Activated T-cell treated with anti-CD3 and anti-CD28 coated beads, Interleukin-2, amount 50 U/mL, for 4 hours (primary cell): ENCODE measurements at places on chromosomes 4 and X. TPM values are rescaled to one million over a fixed set of nuclear protein-coding genes. Genes with fewer than 3 reads are reported as not detected.

Gene VEGFD
- total RNA-seq = not detected

- no peak for DNase-seq
Observed at GRCh38 chrX:36861601-36862000, 146.6 kb upstream of the FAM47C start.

- no peak for DNase-seq
Observed at GRCh38 chrX:130081421-130082045, 28.8 kb downstream of the ELF4 start.

GRCh38 chr4:150938417-150938816, 76.7 kb downstream of the LRBA start:
- no peak for DNase-seq

DNA sequence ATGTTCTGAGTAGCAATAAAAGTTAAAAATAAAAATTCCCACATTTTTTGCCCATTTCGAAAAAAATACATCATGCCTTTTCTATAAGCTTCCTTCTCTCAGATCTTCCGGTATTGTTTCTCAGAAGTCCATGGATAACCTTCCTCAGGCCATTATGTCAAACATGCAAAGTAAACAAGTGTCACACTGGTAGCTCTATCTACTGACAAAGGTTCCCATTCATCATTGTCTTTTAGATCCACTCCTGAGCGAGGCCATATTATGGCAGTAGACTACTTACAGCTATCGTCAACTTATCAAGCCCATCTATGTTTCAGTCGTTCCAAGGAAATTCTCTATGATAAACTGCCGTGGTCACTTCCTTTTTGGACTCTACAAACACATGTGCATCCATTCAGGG, 1068.2 kb downstream of the GLUD2 start:
- no peak for DNase-seq

DNA sequence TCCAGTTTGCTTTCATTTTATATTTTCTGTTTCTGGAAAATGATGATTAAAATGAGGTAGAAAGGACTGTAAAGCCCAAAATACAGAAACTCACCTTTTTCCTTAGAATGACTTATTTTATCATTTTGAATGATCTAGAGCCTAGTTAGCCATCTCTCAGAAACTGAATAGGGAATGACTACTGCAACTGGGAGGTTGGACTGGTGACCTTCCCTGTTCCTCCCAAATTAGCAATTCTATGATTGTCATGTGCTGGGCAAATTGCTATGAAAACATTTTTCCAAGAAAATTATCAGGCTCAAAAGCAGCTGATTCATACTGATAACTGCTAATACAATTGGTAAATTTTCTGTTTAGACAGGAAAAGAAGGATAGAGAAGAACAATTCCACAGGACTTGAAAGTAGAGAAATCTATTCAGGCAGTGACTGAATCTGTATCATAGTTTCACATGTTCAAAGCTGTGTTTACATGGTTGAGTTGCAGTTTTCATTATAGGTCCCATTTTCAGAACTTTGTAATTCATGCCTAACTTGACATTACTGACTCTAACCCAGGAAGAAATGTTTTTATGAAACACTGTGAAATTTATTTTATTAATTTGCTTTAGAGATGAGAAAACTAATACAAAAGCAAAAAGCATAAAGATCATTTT, 43.4 kb upstream of the SEC24B start:
- DNase-seq = no peak

DNA sequence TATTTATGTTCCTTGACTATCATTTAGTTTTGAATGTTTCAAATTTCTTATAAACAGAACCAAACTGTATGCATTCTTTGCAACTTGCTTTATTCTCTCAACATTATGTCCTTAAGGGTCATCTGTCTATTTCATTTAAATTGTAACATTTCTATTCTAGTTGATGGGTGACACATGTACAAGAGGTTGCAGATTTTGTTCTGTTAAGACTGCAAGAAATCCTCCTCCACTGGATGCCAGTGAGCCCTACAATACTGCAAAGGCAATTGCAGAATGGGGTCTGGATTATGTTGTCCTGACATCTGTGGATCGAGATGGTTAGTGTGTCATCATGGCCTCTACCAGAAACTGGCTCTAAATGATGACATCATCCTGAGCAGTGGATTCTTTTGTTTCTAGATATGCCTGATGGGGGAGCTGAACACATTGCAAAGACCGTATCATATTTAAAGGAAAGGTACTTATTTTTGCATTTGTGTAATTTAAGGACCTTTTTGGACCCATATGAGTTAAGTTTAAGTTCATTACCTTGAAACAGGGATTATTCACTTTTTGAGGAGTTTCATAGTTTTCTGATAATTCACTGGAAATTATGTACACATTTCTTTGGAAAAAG, 6.1 kb downstream of the LIAS start:
- DNase-seq = no peak

Gene ASMT
- total RNA-seq = not detected

DNA sequence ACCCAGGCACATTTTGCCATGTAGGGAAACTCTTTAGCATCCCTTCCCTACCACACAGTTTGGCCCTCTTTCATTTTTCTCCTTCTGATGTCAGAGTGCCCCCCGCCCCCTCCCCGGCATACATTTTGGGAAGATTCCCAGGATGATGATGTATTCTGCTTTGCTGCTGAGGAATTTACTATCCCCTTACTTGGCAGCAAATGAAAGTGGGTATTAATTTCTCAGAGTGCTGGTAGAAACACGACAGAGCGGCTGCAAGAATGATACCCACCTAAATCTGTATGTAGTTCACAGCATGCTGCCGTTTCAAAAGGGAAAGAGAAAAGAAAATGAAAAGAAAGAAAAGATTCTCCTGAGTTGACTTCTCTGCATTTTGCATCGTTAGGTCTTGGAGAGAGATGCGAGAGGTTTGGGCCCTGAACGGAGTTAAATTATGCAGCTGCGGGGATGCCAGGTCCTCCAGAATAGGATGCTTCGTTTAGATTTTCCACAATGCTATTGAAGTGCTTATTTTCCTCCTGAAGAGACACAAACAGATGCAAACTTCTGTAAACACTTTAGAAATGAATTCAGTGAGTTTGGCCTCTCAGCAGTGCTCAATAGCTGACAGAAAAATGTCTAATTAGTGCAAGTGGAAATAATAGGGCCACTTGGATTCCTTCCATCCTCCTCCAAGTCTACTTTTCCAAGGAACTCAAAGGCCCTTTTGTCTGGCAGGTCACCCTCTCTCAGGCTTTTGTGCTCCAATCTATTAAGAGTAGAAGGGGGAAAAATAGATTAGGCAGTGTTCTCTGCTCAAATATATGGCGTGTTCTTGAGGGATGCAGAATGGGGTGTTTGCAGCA, 106.2 kb downstream of the ALPK1 start:
- DNase-seq = no peak

DNA sequence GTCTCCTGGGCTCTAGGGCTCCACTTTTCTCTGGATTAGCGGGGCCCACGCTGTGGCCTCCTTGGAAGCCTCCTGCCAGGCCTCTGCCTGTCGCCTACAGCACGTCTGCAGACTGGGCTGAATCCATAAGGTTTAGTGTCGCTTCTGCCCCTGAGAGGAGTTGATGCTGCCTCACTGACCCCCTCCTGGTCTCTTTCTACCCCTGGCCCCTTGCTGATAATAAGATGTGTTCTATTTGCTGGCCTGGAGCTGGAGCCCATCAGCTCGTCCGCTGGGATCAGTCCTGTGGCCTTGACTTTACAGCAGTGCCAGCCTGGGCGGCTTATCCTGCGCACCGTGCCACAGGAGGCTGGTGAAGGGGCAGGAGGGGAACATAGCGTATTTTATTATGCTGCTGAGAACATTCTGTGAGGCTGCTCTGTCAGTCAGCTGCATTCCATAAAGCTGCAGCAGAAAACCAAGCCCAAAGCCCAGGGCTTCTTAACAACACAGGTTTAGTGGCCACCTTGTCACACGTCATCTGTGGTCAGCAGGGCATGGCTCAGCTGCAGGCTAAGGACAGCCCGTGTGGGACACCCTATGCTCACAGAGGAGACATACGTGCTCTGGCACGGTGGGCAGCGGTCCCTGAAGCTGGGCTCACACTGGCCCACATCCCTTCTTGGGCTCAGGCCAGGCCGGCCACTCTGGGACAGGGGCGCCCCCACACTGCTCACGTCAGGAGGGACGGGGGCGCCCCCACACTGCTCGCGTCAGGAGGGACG, 29.3 kb upstream of the HGFAC start:
- no peak for DNase-seq

Gene TRIM61
- total RNA-seq = 1.1 TPM

DNA sequence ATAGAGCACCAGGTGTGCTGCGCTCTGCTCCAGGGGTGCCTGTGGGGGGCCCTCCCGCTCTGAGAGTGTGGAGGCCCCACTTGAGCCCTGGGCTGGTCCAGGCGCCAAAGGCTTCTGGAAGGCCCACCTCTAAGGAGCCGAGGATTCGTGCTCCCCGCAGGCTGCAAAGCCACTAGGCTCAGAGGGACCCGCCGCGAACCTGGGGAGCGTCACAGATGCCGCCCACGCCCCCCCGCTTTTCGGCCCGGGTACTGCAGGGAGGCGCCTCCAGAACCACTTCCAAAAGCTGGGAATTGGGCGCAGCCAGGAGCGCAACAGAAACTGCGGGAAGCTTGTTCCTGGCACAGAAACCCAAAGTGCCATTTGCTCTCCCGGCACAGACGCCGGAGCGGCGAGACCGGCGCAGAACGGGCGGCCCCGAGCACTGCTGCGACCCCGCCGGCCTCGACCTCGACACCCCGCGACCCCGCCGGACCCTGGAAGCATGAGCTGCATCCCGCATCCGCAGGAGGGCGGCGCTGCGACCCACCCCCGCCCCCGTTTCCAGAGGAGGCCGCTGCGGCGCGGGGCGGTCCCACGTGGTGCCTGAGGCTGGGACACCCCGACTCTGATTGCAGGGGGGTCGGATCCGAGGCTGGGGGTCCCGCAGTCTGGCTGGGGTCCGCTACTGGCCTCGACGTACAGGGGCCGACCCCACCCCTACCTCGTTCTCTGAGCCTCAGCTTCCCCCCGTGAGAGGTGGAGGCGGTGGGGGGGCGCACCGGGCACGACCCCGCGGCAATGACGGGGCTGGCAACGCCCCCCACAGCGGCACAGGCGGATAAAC, 30.8 kb downstream of the CPLX1 start:
- DNase-seq = no peak

- DNase-seq = no peak
Observed at GRCh38 chrX:119376312-119376711, 22.8 kb upstream of the SLC25A43 start.

Gene PDCL2
- total RNA-seq = not detected

DNA sequence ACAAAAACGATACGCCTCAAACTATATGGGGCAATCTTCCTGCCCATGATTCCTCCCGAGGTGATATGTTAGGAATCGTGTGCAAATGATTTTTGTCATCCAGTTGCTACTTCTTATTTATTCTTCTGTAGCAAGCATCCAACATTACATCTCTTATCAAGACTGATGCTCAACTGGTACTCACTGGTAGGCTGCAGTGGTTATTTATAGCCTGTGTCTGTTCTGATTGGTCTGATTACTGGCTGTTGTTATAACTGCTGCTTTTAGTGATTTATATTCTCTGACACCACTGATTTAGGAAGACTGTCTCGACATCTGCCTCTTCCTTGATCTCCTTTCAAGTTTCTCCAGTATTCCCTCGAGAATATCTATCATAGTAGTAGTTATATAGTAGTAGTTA, 165.8 kb downstream of the LARP7 start:
- no peak for DNase-seq

GRCh38 chrX:46260499-46260898, 284.7 kb downstream of the ZNF674 start:
- no peak for DNase-seq

Gene IL2
- total RNA-seq = 3,324 TPM

GRCh38 chr4:41538017-41538733, at the start of gene LIMCH1:
Gene LIMCH1, plus strand, starts transcription at chr4:41538157. Its CDS starts 67,839 bp downstream, at chr4:41605996.
- DNase-seq = no peak

- no peak for DNase-seq
Observed at GRCh38 chrX:29726811-29727210, 488.6 kb upstream of the MAGEB2 start.

- no peak for DNase-seq
Observed at GRCh38 chr4:14867847-14868246, 134.4 kb upstream of the CPEB2 start.

- no peak for DNase-seq
Observed at GRCh38 chr4:86302251-86302650, 57.6 kb downstream of the MAPK10 start.

DNA sequence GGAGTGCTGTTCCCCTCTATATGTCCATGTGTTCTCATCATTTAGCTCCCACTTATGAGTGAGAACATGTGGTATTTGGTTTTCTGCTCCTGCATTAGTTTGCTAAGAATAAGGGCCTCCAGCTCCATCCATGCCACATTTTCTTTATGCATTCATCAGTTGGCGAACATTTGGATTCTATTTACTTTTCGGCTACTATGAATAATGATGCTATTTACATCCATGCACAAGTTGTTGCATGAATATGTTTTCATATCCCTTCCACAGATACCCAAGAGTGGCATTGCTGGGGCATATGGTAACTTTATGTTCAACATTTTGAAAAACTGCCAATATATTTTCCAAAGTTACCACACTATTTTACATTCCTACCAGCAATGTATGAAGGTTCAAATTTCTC, 13.8 kb upstream of the DDX53 start:
- no peak for DNase-seq

DNA sequence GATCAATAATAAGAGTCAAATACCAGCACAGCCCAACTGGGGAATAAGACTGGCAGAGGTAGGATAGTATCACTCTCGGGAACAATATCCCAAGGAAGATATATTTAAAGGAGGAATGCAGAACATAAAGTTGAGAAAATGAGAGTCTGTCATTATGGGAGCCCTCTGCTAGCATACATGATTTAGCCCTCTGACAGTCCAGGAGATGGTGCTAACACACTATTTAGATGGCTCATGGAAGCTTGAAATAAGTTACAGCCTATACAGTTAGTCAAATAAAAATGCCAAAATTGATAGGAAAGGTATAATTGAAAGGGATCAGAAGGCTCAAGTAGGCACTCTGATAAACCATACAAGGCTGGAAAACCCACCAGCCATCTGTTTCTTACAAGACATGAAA, 201.0 kb upstream of the NEIL3 start:
- DNase-seq = no peak

DNA sequence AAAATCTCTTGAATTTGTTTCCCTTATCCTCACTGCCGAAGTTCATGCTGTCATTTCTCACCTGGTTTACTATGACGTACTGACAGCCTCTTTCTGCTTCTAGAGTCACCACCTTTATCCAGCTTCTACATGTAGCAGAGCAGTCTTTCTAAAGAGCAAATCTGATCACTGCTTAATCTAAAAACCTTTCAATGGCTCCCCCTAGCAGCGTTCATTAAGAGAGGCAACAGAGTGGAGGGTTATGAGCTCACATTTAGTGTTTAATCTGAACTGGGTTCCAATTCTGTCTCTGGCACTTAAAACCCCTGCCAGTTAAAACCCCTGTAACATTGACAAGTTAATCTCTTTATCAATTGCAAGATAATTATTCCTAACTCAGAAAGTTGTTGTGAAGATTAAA, 4.4 kb downstream of the RBPJ start:
- no peak for DNase-seq

Gene HTN3
- not detected for total RNA-seq

- DNase-seq = no peak
Observed at GRCh38 chr4:52234561-52235440, 183.7 kb downstream of the SPATA18 start.

GRCh38 chr4:169690787-169691186, 67.0 kb downstream of the HPF1 start:
- no peak for DNase-seq

- no peak for DNase-seq
Observed at GRCh38 chrX:31588355-31588754, 516.5 kb upstream of the FTHL17 start.
